CD4-positive, alpha-beta T cell (primary cell): ENCODE measurements at places on chromosomes 13 and 19.

DNA sequence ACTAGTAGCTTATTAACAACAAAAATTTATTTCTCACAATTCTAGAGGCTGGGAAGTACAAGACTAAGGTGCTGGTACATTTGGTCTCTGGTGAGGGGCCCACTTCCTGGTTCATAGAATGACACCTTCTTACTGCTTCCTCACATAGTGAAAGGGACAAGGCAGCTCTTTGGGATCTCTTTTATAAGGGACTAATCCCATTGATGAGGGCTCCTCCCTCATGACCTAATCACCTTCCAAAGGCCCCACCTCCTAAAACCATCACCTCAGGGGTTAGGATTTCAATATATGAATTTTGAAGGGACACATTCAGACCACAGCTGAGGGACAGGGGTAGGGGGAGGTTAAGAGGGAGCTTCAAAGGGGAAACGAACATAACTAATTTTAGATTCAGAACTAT is 20.3 kb downstream of the SPART start:
- DNase-seq, result no peak

DNA sequence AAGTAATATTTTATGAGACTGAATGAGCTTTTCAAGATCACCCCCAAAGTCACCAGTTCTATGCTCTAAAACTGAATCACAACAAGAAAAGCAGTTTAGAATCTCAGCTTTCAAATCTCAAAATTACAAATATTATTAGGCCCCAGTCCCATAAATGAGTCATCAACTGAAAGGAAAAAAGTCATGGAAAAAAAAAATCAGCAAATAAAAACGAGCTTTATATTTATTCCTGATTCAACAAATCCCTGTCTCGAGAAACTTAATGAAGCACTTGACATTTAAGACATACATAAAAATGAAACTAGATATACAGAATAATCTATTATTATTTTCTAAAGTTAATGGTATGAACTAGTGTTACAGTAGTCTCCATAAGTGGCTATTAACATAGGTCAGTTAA is 203.0 kb downstream of the DIAPH3 start:
- no peak for DNase-seq

DNA sequence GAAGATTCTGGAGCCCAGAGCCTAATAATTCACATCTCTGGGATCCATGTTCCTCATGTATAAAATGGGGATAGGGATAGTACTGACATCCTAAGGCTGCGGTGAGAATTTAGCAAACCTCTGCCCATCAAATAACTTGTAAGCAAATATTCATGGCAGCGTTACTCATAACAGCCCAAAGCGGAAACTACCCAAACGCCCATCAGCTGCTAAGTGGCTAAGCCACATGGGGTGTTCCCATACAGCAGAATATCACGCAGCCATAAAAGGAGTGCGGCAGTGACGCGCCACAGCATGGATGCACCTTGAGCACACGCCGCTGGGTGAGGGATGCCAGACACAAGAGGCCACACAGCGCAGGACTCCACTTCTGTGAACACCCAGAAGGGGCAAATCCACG is 19.7 kb downstream of the VRK3 start:
- DNase-seq, result no peak

DNA sequence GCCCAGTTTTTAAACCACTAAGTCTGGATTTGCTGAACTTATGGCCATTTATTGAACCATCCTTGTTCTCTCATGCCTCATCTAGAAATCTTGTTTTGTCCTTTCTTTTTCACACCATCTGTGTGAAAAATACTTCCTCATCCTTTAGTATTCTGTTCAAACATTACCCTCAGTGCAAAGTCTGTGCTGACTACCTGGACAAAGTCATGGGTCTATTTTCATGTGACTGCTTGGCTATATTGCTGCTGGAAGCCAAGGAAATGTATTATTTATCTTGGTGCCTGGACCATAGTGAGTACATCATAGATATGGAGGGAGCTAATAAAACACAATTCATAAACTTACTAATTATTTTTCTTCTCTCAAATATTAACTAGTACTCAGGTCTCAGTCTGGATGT is 312.5 kb downstream of the OXGR1 start:
- no peak for DNase-seq

DNA sequence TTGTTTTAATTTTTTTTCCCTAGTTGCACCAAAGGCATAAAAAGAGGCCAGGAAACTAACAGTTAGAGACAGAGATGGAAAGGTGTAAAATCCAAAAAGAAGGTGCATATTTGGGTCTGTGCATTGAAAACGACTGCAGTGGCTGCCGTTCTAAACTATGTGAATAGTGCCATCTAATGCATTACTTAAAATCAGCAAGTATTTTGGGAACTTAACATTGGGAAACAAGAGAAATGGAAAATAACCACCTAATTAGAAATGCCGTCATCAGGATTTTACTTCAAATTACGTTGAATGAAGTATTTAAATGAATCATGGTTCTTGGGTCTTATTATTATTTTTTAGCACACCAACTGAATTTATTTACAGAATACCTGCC is 189.5 kb upstream of the MIR17HG start:
- DNase-seq, result no peak

DNA sequence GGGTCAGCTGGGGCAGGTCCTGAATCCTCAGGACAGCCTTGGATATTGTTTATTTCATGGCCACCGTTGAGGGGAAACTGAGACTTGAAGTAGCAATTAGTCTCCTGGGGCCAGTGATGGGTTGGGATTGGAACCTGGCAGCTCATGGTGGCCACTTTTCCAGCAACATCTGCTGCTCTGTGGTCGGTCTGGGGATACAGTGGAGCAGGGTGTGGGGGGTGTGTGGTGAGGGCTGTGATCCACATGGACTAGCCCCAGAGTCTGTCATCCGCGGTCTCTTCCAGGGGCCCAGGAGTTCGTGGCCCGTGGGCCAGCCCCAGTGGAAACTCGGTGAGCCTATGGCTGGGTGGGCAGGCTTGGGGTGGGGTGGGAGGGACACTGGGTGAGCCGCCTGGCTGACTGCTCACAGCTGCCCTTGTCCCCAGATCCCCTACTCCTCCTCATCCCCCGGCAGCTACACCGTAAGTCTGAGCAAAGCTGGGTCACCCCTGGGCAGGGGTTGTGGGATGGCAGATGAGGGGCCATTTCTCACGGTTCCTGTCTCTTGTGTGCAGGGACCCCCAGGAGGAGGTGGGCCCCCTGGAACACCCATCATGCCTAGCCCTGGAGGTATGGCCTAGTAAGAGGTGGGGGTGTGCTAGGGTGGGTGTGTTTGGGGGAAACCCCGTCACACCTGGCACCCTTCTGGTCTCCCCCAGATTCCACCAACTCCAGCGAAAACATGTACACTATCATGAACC is 5.5 kb downstream of the ISYNA1 start:
- DNase-seq, result no peak

- DNase-seq, result no peak
Measured at GRCh38 chr13:112331675-112332074, 44.5 kb upstream of the SPACA7 start.

DNA sequence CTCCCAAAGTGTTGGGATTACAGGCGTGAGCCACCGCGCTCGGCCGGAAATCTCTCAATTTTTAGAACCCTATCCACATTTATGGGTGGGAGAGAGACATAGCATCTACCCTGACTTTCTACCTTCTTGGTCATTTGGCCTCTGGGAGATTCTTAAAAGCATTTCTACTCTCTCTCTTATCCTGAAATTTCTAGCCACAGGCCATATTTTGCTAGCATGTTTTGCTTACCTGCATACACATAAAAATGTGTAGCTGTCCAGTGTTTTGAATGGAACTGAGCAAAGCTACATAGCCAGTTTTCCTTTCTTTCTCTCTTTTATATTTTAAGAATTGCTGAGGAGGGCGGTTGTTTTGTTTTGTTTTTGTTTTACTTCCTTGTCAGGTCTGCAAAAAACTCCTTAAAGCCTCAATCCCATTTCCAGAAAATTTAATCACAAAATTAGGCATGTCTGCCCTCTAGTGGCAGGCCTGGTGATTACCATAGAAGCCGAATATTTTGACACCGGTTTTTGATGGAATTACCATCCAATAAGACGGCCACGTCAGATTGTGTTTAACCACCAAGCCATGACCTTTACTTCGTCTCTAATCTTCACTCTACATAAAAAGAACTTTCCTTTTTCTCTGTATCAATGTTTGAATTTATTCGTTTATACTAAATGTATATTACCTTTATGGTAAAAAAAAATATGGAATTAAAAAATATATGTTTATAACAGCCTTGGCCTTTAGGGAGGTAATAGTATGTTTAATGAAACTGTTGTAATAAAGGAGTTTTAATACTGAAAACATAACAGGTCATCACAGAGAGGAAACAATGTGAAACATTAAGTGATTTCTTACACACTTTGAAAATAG is 34.4 kb upstream of the OXGR1 start:
- DNase-seq, result no peak

DNA sequence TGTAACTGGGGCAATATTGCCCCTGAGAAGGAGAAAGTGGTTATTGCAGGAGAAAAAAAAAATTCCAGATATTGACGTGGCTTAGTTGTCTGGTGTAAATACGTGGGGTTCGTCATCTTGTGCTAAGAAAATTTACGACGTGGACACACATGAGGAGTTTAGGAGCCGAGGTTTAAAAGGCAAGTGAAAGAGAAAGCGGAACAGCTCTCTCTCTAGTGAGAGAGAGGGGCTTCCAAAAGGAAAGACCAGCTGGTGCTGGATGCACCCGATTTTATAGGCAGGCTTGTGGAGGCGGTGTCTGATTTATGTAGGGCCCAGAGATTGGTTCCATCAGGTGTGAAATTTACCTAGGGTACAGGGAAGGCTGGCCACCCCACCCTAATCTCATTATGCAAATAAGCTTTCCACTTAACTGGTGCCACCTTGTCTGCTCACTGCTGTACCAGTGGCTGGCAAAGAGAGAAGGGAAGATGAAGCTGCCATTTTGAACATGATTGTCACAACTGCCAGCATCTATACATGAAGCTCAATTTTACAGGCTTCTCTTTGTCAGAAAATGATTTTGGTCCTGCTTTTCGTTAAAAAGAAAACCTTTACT is 845.1 kb downstream of the DACH1 start:
- no peak for DNase-seq

DNA sequence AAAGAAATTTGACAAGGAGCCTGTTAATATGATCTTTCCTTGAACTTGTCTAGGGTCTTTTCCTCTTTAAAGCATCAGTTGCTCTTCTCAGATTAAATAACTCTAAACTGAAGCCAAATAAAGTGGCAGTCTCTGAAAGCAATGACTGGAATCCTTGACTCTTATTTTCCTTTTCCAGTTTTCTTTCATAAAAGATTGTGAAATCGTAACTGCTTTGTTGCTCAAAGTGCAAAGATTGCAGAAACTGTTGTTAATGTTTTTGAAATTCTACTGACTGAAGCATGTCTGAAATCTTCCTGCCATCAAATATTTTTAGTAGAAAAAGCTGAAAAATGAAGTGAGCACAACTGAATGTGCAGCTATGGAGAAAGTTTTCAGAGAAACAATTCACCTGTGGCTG is 1.9 kb downstream of the NHLRC3 start:
- no peak for DNase-seq

- DNase-seq, result no peak
Measured at GRCh38 chr13:79457948-79458347, 23.0 kb upstream of the NDFIP2 start.

DNA sequence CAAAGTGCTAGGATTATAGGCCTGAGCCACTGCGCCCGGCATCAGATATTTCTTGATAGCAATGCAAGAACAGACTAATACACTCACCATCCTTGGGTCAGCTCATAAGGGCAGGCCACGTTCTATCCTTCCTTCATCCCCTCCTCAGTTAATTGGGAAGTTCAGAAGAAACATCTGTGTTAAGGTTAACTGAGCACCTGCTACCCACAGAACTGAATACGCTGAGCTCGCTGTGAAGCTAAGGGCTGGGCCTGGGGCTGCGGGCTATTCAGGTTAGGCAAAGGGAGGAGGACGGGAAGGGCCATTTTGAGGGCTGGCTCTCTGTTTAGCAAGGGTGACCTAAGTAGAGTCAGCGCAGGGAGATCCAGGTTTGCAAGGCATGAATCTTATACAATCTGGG is 43.0 kb upstream of the UQCRFS1 start:
- no peak for DNase-seq

GRCh38 chr19:11373885-11374432 is 507 bp upstream of the SWSAP1 start:
- no peak for DNase-seq

GRCh38 chr13:52001120-52001731 is 10.0 kb downstream of the ATP7B start:
- DNase-seq, result peak; percentile 5

DNA sequence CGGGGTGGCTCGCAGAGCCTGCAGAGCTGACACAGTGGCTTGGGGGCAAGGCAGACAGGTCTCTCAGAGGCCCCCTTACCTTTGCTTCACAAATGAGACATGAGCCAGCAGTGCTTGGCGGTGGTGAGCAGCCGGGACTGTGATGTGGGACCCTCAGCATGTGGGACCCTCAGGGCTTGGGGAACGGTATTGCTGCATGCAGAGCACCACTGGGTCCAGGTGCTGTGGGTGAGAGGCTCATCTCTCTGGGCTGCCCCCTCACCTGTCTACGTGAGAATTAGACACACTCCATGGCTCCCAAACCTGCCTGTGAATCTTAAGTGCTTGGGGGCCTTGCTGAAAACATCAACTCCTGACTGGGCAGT is 106.6 kb downstream of the COL4A2 start:
- no peak for DNase-seq

DNA sequence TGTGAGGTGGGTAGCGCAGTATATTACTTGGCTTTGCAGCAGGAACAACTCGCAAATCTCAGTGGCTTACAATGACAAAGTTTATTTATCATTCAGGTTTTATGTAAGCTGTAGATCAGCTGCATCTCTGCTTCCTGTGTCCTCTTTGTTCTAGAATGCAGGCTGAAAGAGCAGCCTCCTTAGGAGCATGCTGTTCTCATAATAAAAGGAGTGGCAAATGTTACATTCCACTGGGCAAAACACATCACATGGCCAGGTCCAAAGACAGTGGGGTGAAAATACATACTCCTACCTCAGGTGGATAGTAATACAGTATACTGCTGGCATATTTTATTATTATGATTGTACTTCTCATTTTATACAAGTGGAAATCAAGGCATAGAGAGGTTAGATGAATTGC is 1.2 kb upstream of the CSNK1A1L start:
- no peak for DNase-seq

DNA sequence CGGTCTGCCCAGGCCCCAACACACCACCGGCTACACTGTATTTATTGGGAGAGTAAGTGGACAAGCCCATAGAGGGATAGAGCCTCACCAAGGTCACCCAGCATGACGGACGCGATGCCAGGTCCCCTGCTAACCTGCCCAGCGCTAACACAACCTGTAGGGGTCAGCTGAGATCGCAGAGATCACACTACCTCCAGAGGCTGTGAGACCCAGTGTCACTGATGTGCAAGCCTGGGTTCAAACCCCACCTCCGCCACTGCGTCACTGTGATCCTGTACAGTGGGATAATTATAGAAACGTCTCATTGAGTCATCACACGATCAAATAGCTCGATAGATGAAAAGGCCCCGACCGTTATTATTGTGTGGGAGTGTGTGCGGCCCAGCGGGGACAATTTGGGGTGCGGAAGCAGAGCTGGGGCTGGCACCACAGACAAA is 10.6 kb upstream of the TLE2 start:
- DNase-seq, result no peak
